ENCODE measurements at places on chromosomes 2 and 18.

GRCh38 chr2:23380562-23381065 is 4.4 kb upstream of the KLHL29 start:
- DNase-seq, result no peak

DNA sequence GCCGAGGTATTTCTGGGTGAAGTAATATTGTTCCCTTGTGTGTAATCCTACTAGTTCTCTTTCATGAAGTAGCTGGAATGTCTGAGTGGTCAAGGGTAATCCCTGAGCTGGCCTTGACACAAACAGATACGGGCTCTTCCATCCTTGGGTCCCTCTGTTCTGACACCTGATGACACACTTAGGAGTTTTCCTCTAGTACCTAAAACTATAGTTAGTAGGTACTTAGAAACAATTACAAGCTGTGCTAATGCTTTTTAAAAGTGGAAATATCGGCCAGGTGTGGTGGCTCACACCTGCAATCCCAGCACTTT is 59.2 kb upstream of the IL1R1 start:
- DNase-seq, result no peak

- DNase-seq, result no peak
Observed at GRCh38 chr2:231228974-231229529, 30.6 kb downstream of the ARMC9 start.

DNA sequence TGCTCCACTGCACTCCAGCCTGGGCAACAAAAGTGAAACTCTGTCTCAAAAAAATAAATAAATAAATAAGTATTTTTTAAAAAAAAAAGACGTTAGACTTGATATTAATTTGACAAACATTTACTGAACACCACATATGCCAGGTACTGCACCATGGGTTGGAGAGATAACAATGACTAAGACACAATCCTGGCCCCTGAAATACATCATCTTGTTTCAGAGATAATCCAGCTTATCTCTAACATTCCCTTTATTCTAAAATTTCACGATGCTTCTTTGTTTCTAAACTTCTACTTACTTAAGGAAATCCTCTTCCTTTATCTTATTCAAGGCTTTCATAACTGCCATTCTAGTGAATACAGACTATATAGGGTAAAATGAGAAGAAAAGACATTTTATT is 55.0 kb upstream of the PEX13 start:
- no peak for DNase-seq

DNA sequence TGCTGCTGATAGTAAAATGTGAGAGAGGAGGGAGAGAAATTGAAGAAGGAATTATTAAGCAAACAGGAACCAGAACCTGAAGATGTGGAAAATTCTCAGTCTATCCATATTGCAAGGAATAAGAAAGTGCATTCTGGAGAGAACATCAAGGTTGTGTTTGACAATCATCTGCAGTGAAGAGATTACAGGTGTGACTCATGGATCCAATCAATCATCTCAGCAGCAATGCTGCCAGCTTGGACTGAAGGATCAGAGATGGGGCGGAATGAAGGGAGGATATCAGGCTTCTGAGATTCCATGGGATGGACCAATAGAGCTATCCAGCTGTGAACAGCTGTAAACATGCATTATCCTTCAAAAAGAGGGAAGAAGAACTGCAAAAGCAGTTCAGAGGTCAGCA is 247.3 kb downstream of the LPIN1 start:
- no peak for DNase-seq

DNA sequence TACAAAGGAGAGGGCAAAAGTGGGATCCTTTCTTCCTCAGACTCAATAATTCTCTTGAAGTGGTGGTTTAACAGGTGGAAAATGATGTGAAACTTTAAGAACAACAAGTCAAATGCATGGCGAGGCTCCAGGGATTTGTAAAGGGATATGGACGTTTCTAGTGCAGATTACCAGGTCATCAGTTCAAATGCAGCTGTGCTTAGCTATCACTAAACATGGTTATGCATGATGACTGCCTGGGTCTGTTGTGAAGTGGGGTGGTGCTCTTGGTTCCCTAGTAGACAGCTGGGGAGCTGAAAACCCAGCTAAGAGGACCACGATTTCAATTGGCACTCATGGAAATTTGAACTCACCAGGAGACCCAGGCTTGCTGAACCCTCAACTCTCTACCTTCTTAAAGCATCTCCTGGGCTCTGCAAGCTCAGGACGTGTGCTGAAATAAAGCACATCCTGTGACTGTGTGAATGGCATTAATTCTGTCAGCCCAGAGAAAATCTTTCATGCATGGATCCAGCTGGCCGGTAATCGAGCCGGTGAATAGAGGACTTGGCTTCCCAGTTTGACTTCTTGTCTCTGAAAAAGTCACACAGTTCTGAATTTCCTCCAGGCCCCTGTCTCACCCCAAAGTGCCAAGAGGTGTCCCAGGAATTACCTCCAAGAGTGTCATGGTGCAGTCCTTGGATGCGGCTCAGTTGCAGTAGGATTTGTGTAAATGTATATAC is 146.1 kb downstream of the MTX2 start:
- no peak for DNase-seq

DNA sequence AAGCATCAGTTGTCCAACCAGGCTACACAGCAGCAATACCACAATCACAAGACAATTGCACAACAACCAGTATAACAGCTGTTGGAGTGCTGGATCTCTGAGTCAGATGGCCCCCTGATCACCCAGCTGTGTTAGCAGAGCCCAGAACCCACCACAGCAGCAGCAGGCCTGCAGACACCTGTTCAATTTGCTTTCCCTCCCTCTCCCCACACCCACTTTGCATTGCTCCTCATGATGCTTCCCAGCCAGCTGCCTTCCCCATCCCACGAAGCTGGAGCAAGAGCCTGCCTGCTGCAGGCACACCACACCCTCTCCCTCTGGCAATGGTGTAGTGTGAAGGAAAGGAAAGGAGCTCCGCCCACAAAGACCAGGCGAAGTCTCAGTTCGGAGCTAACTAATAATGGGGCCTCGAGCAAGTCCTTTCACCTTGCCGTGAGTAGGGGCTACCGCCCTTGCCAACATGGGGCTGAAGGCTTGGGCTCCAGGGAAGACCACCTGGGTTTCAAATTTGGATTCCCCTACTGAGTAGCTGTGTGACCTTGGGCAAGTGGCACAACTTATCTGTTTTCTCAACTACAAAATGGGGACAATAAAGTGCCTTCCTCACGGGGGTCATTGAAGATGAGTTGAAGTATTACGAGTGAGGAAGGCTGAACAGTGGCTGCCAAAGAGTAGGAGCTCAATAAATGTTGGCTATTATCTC is 19.4 kb upstream of the ZBTB7C start:
- DNase-seq, result no peak

DNA sequence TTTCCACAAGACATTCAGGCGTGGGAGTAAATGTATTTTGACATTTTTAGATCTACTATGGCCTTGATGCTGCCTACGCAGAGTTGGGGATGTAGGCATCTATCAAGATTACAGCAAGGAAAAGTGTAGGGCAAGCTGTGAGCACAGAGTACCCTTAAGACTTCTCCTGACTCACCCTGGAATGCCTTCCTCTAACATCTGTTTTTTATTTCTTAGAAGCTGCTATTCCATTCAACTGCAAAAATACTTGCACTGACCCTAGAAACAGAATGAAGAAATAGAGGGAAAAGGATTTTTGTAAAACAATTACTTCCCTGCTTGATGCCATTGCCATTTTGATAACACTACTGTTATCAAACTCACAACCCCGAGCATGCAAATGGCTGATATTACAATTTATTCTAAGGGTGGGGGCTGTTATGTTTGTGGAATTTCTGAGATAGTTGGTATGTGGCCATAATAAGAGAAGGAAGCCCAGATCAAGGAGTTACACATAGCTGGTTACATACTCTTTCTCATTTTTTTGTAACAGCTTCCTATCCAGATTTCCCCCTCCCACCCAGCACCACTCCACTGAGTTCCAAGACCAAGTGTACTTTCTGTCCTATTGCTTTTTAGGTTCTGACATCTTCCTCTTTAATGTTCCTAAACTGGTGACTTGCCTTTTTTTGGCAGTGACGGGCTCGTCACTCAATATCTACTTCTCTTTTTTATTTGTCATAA is 6.0 kb upstream of the ROCK1 start:
- no peak for DNase-seq

DNA sequence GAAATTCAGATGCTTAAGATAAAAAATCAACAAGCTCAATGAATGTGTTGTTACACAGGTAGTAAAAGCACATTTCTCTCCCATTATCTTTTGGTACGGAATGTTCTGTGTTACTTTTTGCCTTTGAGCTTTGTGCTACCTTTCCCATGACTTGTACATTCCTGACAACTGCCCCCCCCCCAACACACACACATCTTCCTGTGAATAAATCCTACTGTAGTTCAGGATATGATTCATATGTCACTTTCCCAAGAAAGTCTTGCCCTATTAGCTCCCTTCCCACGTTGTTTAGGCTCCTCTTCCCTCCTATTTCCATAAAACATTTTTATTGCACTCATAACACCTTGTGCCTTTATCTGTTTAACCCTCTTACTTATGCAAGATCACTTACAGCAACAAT is 442.6 kb upstream of the LRATD1 start:
- no peak for DNase-seq

DNA sequence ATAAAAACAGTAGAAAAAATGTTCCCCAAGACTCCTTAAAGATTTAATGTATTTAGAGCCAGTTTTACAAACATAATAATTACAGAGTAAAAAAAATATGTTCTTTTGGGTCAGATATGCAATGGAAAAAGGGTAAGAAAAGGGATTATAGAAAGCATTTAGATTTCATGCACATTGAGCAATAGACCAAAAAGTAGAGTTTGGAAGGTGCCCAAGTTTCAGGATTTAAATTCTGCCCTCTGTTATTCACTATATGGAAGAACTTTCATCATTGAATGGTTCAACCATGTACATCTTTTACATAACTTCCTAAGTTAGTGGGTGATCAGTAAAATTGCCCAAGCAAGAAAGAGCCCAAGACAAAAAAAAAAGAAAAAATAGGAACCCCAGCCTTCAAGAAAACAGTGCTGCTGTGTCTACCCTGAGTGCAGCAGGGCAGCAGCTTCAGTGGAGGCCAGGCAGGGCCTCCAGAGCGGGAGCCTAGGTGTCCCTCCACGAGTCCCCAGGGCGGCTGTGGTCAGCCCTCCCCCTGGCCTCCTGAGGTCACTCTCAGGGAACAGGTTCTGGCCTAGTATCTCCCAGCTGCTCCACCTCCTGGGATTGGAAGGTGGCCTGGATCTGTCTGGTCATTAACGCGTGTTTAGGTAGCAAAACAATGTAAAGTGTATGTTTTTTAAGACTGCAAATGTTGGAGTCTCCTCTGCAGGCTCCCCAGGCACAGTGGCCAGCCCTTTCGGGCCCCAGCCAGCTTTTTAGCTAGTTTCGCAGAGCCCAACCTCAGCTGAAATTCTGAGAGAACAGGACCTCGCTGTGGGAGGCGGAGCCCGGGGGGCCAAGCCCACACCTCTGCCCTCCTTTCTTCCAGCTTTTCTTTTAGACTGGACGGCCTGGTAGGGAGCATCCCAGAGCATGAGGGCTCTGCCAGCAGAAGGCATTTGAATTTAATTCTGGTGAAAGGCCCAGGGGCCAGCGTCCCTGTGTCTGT is 77.3 kb downstream of the TEX51 start:
- DNase-seq, result no peak

- DNase-seq, result no peak
Observed at GRCh38 chr18:65279668-65280305, 471.0 kb upstream of the CDH7 start.

DNA sequence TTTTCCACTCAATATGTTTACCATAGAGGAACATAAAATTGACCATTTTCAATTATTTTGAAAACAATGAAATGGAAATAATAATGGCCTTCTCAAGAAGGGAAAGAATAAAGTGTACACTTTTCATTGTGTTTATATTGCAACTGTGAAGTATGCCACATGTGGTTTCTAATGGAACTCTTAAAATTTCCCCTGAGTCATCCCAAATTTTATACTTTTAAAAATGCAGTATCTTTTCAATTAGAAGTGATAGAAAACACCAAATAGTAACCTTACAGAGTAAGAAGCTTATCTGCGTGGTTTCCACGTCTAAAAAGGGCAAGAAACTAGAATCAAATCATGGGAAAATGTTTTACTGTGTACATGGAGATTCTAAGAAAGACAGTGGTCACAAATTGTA is 70.0 kb downstream of the SCG2 start:
- DNase-seq, result no peak

- no peak for DNase-seq
Observed at GRCh38 chr2:90077948-90078347, 1386.5 kb downstream of the RPIA start.

- no peak for DNase-seq
Observed at GRCh38 chr18:13811993-13812392, 12.0 kb upstream of the MC5R start.

DNA sequence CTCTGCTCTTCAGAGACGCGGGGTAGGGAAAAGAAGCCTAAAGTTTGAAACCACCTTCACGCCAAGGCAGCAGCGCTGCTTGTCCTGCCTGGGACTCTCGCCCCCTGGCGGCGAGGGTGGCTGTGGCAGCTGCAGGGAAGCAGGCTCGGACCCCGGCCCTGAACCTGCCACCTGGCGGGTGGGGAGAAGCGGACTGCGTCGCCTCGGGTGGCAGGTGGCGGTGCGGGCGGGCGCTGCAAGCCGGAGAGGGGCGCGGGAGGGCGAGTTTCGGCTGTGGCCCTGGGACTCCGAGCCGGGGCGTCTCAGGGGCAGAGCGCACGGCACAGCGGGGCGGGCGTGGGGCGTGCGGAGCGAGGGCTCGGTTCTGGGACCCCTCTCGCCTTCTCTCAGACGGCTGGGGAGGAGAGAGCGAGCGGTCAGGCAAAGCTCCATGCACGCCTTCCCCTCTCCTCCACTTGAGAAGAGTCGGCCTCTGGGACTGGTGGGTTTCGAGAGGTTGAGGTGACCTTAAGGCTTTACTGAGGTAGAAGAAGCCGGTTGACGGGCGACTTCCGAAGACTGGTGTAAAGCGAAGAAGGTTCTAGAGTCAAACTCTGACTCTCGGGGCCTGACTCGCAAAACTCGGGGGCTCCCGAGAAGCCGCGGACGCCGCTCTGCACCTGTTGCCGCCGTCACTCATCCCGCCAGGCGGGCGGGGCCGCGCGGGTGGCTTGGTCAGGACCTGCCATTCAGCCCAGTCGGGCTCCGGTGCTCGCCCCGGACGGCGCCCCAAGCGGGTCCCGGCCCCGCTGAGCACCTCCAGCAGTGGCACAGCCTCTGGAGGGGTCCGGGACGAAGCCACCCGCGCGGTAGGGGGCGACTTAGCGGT is 1.1 kb upstream of the BOLL start:
- no peak for DNase-seq
